ENCODE measurements at places on chromosomes 1 and 21. TPM values are rescaled to one million over a fixed set of nuclear protein-coding genes. Genes with fewer than 3 reads are reported as not detected.

The LRRC3 gene
- total RNA-seq = not detected

The KRTAP12-2 gene
- not detected for total RNA-seq

The SPAG17 gene
- not detected for total RNA-seq

The EBNA1BP2 gene
- total RNA-seq = 159 TPM

- no peak overlapping the region for H3K4me3 ChIP-seq
- H3K36me3 ChIP-seq = peaks cover 41% of the 10 kb centered on the region
- DNase-seq = no peak
- no peaks in the 10 kb centered on the region for H3K27me3 ChIP-seq
- H3K27ac ChIP-seq = peak overlapping the region; percentile 35
- H3K4me1 ChIP-seq = peaks cover 5% of the 10 kb centered on the region
Measured at GRCh38 chr1:116036255-116036654, 59.9 kb downstream of the SLC22A15 start.

GRCh38 chr1:229271448-229272159 is 693 bp downstream of the RAB4A start:
- peak overlapping the region; percentile 77 for H3K27ac ChIP-seq
- no peaks in the 10 kb centered on the region for H3K27me3 ChIP-seq
- DNase-seq = peak; percentile 53
- H3K4me1 ChIP-seq = peaks cover 48% of the 10 kb centered on the region
- H3K36me3 ChIP-seq = peaks cover 28% of the 10 kb centered on the region

DNA sequence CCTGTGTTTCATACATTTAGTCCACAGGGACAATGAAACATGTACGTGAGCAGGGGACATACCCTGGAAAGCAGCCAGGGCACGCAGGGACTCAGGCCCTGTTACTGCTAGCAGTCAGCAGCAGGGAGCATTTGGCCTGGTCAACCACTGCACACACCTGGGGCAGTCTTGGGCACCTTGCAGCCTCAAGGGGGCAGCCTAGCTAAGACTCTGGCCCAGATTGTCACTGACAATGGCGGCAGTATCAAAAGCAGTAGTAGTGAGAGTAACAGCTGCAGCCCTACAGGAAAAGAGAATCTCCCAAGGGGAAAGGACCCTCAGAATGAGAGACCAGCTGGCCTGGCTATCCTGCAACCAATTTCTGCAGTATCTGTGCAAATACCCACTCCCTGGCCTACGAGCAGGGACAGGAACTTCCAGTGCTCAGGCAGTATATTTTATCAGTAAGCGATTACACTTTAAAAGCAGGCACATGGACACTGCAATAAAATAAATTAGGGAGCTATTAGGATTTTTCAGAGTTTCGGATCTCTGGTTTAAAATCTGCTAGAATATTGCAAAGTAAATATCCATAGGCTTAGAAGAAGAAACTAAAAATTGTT is 475.6 kb downstream of the LTN1 start:
- peaks cover 5% of the 10 kb centered on the region for H3K4me1 ChIP-seq
- H3K4me3 ChIP-seq = no peak overlapping the region
- no peaks in the 10 kb centered on the region for H3K36me3 ChIP-seq
- no peaks in the 10 kb centered on the region for H3K27me3 ChIP-seq
